ENCODE measurements at places on chromosomes 6 and 20.

DNA sequence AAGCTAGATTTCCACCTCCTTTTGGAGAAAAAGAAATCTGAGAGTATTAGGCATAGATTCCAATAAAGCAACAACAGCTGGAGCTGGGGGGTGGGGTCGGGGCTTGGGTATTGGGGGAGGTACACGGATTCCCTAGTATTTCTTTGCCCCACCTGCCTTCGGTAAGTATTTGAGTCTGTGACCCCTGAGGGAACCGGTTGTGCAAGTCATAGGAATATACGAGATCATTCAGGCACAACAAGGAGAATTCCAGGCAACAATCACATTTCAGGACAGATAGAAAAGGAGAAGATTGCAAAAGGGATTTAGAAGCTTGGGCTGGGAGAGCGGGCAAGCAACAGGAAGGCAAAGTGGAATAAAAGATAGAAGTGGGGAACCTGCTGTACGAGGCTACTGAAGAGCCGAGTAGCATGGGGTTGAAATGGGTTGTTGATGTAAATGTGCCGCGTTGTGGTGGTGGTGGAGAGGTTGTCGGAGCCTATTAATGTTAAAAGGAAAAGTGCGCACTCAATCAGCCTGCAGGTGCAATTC, 148.9 kb downstream of the BCAS1 start:
- no peak for DNase-seq

DNA sequence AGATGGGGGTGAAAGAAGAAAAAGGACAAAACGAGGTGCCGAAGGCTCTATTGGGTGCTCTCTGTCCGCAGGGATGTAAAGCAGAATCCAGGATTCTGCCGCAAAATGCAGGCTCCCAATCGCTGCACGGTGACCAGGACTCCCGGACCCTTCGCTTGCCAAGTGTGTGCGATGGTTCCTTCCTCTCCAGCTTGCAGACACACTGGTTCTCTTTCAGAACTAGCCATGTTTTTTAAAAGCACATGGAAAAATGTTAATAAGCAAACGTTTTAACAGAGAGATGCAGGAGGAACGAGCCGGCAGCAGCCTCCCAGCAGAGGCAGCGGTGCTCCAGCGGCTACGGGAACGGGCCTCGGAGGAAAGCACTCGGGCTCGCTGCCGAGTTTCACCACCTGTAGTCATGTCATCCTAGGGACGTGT, 59.6 kb downstream of the ZNF831 start:
- no peak for DNase-seq

DNA sequence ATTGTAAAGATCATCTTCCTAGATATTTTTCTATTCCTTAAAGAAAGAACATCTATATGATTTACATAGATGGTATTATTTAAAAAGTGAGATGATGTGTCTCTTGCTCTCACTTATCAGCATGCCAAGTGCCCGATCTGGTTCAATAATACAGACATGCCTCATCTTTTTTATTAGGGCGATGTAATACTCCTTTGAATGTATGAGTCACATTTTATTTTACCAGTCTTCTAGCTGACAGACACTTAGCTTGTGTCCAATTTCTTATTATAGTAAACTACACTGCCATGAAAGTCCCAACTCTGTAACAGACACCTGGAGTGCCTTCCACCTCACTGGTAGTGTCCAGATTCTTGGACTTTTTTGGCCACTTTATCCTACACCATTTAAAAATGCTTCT, 586.6 kb upstream of the BTBD3 start:
- DNase-seq, result no peak

DNA sequence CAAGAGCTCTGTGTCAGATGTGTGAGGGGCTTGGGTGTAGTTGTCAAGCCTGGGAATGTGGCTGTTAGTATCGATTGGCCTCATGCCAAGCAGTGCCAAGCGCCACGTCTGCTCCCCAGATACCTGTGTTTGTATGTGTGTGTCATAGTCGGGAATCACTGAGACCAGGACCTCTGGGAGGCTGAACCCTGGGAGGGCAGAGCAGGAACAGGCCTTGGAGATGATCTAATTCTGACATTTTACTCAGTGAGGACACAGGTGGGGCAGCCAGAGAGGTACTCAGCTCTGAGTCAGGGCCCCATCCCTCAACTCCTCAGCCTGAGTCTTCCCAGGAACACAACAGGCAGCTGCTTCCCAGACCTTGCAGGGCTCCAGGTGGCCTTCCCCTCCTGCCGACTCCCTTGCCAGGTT, 51.2 kb upstream of the FANCE start:
- no peak for DNase-seq

- no peak for DNase-seq
Observed at GRCh38 chr6:53199156-53199555, 50.5 kb upstream of the GCM1 start.

GRCh38 chr6:44733868-44734267, 346.4 kb downstream of the CDC5L start:
- DNase-seq, result no peak

DNA sequence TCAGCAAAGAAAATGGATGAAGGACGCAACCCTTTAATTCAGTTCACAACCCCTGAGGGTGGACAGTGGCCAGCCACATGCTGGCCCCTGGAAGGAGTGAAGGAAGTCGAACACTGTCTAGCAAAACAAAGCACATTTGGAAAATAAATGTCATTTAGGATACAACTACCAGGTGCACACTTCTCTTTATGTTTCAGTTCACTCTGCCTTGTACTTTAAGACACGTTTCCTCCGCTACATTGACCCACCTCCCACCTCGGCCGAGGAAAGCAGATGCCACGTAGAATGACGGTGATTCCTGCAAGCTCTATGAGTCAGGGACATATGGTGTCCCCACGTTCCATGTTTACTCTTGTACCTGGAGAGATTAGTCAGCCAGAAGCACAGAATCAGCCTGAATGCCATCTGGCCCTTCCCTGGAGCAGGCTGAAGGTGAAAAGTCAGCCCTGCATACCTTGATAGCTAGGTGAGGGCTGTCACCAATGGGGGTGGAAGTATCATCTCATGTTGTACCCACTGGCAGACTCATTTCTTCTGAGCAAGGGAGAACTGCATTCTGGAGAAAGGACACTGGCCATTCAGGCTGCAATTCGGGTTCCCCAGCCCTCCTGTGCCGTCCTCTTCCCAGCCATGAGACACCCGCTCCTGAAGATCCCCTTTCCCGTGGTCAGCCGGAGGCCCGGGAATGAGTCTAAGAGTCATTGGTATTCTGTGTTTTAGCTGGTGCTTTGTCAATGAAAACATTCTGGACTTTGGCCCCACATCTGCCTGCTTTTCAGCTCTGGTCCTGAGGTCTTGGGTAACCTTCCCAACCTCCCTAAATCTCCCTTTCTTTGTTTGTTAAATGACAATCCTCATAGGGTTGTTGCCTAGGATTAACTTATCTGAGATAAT, 60.6 kb downstream of the FOXA2 start:
- no peak for DNase-seq

- peak; percentile 68 for DNase-seq
Observed at GRCh38 chr6:33206864-33207551, 1.3 kb upstream of the RING1 start.

- peak; percentile 58 for DNase-seq
Observed at GRCh38 chr20:17895641-17896171, 72.9 kb downstream of the SNX5 start.

DNA sequence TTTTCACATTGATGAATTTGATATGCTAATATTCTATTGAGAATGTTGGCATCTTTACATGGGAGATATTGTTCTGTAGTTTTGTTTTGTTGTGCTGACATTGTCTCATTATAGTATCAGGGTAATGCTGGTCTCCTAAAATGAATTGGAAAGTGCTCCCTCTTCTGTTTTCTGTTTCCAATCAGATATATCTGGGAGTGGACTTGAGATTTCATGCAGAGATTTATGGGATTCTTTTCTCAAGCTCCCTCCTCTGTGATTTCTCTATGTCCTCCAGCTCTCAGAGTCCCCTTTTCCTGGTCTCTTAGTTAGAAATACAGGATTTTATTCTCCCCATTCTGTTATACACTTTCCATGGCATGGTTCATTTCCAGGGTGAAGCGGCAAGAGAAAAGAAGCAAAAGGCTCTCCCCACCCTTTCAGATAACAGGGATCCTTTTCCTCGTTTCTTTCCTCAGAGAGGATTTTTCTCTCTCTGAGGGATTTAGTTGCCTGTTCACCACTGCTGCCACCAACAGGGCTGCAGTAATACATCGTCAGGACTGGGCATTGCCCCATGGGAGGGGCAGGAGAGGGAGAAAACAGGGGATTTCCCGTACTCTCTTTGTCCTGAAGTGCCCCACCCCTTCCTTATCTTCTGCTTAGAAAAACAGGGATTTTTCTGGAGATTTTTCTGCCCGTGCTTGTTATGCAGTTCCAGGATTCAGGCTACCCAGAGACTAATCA, 59.3 kb upstream of the STMND1 start:
- DNase-seq, result peak; percentile 48

Measured in brain microvascular endothelial cell (primary cell).